Suppressor macrophage treated with lipopolysaccharide for 1 hour (primary cell): ENCODE measurements at places on chromosomes 11 and 22.

- DNase-seq = no peak
Observed at GRCh38 chr11:113675003-113675561, 31.0 kb downstream of the TMPRSS5 start.

GRCh38 chr11:64101461-64101860, 64.5 kb downstream of the MACROD1 start:
- no peak for DNase-seq

DNA sequence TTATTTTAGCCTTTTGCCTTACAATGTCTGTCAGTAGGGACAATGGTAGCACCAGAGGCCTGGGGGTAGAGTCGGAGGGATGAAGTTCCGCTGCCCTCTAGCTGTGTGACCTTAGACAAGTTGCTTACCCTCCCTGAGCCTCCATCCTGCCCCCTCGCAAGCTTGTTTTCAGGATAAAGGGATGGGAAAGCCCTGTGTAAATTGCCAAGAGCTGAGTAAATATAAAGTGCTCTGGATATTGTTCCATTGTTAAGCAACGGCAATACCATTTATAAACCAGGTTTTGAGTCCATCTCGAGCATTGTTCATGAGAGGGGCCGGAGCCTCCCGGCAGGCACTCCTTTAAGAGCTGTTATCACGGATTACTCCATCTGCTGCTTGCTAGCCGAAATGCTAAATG, 72.9 kb downstream of the ZBTB16 start:
- no peak for DNase-seq

- DNase-seq = no peak
Observed at GRCh38 chr22:42265321-42265720, 5.1 kb downstream of the TCF20 start.

DNA sequence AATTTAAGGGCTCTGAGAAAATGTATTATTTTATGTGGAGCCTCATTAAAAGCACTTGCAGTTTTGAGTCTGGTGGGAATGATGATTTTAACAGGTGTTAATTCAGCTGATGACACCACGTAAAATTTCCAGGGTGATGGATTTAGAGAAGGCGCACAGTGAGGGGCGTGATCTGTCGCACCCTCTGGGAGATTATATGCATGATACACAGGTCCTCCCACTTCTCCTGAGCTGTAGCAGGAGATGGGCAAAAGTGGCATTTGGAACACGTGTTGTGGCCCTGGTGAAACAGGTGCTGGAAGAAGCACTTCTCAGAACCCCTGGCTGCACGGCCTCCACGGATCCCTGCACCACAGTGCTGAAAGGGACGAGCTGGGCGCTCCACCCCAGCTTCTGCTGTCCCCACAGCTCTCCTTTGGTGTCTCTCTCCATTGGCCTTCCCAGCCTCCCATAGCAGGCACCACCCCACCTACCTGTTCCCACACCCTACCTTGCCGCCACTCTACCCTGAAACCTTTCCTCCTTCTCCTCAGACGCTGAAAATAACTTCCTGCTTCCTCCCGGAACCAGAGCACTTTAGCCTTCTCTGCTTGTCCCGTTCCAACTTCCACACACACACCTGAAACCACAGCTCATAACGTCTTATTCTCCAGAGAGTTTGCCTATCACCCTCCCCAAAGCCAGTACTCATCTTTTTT, 6.9 kb upstream of the SORL1 start:
- DNase-seq = no peak

DNA sequence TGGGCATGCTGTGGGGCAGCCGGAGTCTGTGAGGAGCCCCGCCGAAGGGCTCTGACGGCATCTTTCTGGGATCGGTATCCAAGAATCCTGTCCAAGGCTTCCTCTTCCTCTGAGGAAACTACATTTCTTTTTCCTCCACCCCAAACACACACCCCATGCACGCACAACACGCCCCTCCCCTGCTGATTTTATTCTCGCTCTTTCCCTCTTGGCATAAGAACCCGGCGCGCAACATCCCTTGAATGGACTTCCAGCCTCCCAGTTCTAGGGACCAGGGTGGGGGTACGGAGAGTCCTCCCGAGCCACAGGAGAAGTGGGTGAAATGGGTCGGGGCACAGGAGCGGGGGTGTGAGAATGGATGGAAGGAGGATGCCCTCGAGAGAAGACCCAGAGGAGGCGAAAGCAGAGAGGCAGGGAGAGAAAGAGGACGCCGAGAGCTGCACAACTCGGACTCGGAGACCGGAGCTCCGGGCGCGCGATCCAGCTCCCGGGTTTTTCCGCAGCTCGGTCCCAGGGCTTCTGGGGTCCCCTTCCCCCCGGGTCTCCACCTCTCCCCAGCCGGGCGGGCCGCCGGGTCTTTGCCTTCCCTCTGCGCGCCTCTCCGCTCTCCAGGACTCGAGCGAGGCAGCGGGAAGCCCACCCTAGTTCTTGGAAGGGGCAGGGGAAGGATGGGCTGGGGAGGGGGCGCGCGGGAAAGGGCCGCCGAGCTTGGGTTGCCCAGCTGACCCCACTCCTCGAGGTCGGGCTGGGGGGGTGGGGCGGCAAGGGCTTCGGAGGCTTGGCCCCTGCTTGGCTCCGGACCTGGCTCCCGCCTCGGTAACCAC, 1.5 kb upstream of the LARGE1 start:
- DNase-seq = no peak

- DNase-seq = peak; percentile 17
Observed at GRCh38 chr11:68750195-68751003, 921 bp downstream of the TESMIN start.

GRCh38 chr11:789943-790342, at the start of gene CEND1:
TSS of gene CEND1 (minus strand) at chr11:790090. CDS start at chr11:788576, 1,514 bp downstream.
- peak; percentile 25 for DNase-seq
